ENCODE measurements at places on chromosomes 7 and 10.

- no peak for ATAC-seq
Observed at GRCh38 chr10:124152139-124153022, 59.0 kb upstream of the CHST15 start.

GRCh38 chr7:66886152-66886551, 34.9 kb upstream of the TMEM248 start:
- ATAC-seq = no peak

DNA sequence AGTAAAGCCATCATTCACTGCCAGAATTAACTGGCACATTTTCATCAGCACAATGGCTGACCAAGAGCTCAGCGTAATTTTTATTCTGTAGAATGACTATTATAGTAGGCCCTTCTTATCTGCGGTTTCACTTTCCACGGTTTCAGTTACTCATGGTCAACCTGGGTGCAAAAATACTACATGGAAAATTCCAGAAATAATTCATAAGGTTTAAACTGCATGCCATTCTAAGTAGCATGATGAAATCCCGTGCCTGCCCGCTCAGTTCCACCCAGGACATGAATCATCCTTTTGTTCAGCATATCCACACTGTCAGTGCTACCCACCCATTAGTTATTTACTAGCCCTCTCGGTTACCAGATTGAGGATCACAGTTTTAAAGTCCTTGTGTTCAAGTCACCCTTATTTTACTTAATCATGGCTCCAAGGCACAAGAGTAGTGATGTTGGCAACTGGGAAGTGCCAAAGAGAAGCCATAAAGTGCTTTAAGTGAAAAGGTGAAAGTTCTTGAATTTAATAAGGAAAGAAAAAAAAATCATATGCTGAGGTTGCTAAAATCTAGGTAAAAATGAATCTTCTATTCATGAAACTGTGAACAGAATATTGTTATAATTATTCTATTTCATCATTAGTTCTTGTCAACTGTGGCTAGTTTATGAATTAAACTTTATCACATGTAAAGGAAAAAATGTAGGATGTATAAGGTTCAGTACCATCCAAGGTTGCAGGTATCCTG, 204.9 kb downstream of the DOCK4 start:
- ATAC-seq = peak; percentile 40

DNA sequence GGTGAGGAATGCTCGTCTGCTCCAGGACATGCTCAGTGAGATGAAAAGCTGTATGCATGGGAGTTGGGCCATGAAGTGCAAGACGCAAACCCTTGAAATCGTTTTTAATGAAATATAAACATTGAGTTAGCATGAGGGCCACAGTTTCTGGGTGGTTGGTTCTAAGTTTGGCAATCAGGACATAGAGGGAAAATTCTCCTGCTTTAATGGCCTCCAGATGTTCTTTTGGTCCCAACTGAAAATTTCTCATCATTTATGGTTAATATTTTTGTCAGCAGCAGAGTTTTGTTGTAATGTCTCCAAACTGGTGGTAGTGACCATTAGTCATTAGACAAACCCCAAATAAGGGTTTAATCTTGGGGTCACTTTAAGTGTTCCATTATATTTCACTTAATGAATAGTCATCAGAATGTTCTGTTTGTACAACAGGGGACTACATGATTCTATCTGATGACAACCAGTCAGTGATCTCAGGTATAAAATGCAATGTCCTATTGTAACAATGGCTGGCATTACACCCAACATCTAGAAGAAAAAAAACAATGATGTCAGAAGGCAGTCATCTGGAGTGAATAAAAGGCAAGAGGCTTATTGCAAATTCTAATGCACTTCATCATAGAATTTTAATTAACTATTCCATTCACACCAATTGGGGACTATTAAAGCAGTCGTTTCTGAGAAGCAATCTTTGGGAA, 197.4 kb downstream of the JCAD start:
- ATAC-seq = no peak

GRCh38 chr7:101885597-101885955, 68.2 kb downstream of the CUX1 start:
- ATAC-seq = no peak

GRCh38 chr7:92708111-92709042, 118.2 kb upstream of the FAM133B start:
- ATAC-seq = no peak

DNA sequence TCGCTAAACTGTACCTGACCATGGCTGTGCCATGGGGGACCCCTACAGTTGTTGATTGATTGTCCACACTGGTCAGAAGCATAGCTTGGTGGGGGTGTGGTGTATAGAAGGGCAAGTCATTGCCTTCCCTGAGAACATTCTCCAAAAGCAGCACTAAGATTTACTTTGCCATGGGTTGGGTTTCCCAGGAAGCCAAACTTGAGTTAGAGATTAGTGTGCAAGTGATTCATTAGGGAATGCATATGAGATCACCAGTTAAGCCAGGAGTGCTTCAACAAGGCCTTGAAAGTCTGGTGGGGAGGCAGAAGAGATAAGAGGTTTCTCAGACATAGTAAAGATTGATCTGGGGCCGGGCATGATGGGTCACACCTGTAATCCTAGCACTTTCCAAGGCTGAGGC, 21.4 kb upstream of the TPST1 start:
- peak; percentile 33 for ATAC-seq

DNA sequence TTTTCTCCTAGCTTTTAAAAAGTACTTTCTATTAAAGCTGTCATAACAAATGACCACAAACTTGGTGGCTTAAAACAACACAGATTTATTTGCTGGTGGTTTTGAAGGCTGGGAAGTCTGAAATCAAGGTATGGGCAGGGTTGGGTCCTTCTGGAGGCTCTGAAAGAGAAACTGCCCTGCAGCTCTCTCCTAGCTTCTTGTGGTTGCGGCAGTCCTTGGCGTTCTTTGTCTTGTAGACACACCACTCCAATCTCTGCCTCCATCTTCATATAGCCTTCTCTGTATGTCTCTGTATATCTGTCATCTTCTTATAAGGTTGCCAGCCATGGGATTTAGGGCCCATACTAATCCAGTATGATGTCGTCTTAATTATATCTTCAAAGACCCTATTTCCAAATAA, 79.4 kb upstream of the PRR15 start:
- no peak for ATAC-seq

DNA sequence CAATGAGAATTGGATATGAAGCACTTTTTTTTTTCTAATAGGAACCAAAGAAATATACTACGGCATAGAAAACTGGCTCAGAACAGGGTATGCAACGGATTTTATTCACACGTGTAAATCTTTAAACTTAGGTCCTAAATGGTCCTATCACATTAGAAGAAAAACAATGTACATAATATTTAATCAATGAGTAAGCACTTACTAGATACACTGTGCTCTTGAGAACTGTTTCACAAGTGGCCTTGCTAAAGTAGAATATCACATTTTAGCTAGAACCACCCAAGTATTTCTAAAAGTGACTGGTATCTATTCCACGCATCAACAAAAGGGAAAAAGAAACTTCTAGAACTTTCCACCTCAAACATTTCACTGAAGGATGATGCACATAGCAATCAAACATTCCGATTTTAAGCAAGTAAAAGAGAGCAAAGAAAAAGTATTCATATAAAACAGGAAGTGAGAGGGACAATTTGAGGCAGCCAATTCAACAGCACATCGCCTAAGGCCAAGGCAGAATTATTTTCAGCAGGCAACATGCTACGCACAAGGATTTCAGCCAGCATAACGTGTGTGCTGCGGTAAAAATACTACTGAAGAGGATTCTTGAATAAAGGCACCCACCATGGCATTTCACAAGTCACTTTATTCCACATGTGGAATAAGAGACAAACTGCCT, 55.8 kb downstream of the PARD3 start:
- ATAC-seq = no peak

- no peak for ATAC-seq
Observed at GRCh38 chr7:120874016-120874415, 16.1 kb upstream of the TSPAN12 start.

GRCh38 chr10:87618566-87619423, 40.9 kb upstream of the PAPSS2 start:
- ATAC-seq = no peak

DNA sequence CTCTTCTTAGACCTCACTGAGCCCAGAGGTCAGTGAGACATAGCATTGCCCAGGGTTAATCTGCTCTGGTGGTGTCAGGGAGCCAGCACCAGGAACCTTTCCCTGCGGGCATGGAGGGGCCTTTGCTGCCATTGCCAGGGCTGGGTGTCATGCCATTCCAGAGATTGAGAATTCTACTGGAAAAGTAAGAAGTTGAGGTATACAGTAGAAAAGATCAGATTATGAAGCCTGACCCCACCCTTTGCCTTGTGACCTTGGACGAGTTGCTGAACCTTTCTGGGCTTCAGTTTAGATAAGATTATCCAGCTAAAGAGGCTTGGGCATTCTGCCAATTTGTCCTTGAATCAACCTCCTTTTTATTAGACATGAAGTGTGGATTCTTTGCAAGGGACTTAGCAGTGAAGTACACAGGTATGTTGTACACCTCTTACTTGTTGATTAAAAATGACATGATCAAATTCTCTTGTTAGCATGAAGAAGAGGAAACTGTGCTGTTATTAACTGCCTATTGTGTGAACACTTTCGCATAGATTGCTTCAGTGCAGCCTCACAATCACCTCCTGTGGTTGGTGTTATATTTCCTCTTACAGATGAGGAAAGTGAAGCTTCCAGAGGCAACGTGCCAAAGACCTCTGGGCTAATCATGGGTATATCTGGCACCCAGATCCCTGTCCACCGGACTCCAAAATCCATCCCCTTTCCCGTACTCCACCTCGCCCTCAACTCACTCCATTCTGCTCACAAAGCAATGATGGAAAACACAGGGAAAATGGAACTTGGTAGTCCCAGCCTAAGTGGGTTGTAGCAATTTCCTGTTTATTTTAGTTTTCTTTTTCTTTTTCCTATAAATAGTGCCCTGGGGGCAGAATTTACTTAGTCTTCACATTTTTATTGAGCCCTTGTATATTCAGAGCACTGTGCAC, 151.3 kb downstream of the CAMK1D start:
- no peak for ATAC-seq

DNA sequence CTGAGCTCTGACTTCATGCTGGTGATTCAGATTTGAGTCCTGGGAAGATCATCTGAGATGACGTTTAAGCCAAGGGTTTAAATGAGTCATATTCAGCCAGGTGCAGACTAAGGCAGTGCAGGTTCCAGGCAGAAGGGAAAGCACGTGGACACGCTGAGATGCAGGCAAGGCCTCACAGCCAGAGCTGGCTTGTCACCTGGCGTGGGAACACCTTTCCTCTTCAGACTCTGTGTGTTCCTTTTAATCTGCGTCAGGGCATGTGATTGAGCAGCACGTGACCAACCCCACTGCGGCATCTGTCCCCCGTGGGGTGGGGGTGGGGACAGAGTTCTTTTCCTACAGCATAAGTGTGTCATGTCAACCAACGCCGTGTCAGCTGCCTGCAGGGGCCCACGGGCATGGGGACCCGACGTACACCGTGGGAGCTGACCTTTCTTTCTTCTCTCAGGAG, 10.7 kb upstream of the IDI2 start:
- peak; percentile 47 for ATAC-seq

GRCh38 chr7:49119706-49120105, 195.4 kb downstream of the CDC14C start:
- no peak for ATAC-seq

- ATAC-seq = no peak
Observed at GRCh38 chr7:42315103-42315502, 78.1 kb upstream of the GLI3 start.

DNA sequence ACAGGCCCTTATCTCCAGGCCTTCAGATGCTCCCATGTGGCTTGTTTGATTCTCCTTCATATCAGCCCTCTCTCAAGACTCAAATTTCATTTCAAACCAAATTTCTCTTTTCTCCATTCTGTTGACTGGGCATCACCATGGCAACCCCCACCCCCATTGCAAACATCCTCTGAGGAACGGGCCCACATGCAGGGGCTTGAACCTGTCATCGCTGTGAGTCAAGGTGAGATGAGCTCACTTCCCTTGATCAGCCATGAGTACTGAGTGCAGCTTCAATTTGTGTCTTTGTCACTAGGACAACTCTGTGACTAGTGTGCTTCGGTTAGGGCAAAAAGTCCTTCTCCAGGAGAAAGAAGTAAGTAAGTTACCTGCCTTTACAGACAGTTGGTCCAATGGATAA, 41.9 kb downstream of the CALML3 start:
- ATAC-seq = no peak

- no peak for ATAC-seq
Observed at GRCh38 chr10:77770081-77770867, 132.7 kb upstream of the KCNMA1 start.

DNA sequence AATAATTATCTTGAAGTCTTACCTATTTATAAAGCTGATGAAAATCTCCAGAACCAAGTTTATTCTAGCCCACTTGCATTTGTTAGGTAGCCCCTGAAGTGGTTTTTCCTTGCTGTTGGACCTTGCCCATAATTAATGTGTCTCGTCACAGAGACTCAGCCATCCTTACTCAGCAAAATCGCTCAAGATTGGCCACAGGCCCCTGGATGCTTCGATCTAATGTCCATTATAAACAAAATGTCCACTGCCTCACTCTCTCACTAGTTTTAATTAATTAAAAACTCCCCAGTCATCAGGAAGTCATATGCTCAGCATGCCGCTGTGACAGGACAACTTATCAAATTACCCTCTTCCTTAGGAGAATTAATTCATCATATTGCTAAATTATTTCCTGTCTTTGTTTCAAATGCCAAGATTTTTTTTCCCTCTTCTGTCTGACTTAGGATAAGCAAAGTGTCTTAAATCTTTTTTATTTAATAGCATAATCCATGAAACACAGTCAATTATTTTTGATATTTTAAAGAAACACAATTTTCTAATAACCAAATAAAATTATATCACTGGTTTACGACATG, 126.8 kb upstream of the PCLO start:
- peak; percentile 73 for ATAC-seq

DNA sequence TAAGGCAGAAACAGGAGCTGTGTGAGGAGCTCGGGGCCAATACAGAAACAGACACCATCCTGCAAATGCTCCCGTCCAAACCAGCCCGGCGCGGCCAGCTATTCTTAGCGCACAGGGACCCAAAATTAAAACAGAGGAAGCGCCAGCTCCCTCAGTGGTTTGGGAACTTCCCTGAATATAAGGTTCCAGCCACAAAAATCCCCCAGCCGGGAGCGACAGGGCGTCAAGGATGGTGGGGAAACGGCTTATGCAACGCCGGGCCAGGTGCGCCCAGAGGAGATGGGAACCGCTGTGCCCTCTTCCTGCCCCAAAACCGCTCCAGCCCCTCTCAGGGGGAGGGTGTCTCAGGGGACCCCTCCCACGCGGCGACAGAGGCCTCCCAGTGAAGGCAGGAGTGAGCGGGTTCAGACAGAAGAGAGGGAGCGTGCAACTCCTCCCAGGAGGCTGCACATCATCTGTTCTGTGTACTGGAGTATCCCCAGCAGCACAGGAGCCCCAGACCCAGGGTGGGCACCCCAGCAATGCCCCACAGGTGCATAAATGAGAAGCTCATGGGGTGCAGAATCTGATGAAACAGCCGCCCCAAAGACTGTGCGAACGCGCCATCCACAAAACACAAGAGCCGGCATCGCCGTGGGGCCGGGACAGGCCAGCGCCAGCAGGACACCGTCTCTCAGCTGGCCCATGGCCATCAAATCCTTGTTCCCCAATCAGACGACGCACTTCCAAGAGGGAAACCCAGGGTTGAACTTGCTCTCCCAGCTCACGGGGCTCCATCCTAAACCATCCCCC, 73.9 kb upstream of the PDGFA start:
- ATAC-seq = no peak

All from SK-N-SH treated with all-trans-retinoic acid at 6 μM for 48 hours (cell line).